ENCODE measurements at places on chromosomes 4 and X.

DNA sequence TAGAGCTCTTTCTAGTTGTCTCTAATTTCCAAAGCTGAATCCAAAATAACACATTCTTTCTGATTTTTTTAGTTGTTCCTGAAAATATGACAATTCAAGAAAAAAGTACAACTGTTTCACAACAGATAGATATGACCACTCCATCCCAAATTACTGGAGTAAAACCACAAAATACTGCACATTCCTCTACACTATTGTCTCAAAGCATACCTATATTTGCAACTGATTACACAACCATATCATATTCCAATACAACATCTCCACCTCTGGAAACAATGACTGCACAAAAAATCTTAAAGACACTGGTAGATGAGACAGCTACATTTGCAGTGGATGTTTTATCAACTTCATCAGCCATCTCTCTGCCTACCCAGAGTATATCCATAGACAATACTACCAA, 43.6 kb downstream of the ADGRG4 start:
- DNase-seq, result no peak

- DNase-seq, result no peak
Measured at GRCh38 chrX:97482666-97483300, 599.1 kb downstream of the RPA4 start.

- no peak for DNase-seq
Measured at GRCh38 chr4:155966731-155967395, 13.2 kb upstream of the CTSO start.

DNA sequence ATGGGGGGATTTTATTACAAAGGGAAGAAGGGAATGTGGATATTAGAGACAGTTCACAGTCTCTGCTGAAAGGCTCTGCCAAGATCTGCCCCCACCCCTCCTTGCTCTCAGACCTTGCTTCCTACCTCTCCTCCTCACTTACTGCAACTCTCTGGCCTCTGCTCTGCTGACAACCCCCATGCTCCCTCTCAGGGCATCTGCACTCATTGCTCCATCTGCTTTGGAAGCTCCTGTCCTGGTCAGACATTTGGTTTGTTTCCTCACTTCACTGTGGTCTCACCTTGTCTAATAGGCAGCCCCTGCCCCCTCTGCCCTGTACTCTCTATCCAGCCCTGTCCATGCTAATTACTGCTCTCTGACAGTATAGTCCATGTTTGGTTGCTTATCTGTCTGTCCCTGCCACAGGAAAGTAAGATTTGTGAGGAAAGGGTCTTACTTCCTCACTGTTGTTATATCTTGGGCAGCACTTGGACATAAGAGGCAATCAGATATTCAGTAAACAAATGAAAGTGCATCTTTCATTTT, 189.3 kb downstream of the PTTG2 start:
- DNase-seq, result no peak

GRCh38 chr4:185015108-185015507, 3.2 kb upstream of the HELT start:
- DNase-seq, result no peak

GRCh38 chr4:143531380-143531779, 17.9 kb downstream of the SMARCA5 start:
- no peak for DNase-seq

DNA sequence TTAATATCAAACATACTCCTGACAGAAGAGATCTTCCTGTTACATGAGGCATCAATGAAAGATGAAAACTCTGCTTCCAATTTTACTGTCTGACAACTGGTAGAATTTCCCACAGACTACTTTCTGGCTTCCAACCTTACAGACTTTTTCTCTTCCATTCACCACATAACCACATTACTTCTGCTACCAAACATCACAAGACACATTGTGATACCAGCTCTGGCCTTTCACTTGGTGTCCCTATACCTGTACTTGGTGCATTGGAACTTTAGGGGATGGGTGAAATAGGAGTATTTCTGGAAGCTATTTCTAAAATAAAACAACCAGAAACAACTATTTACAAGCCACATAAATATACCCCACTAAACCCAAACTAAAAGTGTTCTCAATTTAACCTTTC, 20.5 kb downstream of the AMTN start:
- DNase-seq, result no peak

DNA sequence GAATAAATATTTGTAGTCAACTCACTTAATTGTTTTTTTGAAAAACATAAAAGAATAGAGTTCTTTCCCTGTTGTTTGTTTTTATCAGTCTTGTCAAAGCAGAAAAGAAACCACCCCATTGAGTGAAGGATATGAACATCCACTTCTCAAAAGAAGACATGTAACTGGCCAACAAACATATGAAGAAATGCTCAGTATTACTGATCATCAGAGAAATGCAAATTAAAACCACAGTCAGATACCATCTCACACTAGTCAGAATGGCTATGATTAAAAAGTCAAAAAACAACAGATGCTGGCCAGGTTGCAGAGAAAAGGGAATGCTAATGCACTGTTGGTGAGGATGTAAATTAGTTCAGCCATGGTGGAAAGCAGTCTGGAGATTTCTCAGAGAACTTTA, 326.1 kb upstream of the EMCN start:
- DNase-seq, result no peak

DNA sequence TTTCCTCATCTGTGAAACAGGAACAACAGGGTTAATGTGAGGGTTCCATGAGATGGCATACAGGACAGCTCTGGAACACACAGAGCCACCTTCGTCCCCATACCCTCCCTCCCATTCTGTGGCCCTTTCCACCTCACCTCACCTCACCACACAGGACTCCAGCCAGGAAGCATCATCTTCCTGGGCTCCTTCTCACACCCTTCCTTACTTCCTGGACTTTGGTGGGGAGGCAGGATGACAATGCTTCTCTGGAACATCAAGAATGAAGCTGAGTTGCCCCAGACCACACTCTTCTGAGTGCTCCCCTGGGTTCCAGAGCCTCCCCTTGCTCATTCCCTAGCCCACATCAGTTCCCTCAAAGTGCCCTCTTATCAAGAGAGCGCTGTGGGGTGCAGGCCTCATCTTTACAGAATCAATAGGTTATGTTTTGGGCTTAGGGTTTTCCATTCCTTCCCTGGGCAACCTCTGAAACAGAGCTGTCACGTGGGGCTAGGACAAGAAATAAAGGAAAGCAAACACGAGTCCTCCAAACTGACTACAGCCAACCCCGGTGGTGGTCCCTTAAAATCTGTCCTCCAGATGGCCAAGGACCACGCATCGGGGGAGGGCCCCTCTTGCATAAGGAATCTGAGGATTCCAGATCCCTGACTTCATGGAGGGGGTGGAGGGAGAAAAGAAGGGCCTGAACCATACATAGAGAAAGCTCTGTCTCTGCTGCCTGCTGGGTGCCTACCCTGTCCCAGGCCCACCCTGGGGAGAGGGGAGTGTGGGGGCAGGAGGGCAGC, 74.4 kb upstream of the ATP6AP2 start:
- no peak for DNase-seq

DNA sequence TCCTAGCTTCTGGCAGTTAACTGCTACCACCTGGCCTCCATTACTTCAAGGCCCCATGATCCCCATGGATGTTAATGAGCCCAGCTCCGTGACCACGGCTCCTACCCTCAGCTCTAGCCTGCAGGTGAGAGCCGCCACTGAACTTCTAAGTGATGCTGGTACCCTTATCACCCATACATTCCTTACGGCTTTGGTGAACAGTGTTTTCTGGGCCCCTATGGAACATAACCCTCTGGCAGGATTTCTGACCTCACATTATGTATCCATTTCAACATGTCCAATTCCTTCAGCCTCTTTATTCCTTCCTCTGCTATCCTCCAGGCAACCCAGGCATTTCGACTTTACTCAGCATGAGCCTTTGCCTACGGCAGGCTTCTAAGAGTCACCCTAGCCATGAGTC, 24.6 kb downstream of the PAGE4 start:
- no peak for DNase-seq

- DNase-seq, result no peak
Measured at GRCh38 chrX:116667346-116668134, 204.8 kb upstream of the CT83 start.

DNA sequence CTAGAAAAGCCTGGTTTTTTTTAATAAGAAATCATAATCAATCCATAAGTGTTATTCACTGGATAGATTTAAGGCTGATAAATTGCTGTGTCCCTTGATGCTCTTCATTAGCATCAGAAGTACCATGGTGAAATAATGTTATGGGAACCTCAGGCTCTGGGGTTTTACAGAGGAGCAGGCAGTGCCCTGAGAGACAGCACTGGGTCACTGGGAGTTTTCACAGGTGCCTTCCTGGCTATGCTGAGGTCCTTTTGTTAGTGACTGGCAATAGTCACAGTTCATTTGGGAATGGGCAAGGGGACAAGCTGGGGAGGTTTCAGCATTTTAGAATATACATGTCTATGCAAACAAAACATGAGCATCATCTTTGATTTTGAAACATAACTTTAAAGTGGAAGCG, 38.6 kb downstream of the ANK2 start:
- no peak for DNase-seq

DNA sequence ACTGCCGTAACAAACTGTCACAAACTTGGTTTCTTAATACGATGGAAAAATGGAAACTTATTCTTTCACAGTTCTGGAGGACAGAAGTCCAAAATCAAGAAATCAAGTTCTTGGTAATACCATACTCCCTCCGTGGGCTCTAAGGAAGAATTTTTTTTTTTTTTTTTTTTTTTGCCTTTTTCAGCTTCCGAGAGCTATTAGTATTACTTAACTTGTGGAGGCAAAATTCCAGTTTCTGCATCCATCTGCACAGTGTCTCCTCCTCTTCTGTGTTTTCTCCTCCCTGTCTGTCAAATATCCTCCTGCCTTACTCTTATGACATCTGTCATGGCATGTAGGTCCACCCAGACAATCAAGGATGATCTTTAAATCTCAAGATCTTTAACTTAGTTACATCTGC, 426.6 kb downstream of the SPRY1 start:
- DNase-seq, result no peak

- DNase-seq, result no peak
Measured at GRCh38 chrX:17537723-17538243, 162.8 kb downstream of the NHS start.

DNA sequence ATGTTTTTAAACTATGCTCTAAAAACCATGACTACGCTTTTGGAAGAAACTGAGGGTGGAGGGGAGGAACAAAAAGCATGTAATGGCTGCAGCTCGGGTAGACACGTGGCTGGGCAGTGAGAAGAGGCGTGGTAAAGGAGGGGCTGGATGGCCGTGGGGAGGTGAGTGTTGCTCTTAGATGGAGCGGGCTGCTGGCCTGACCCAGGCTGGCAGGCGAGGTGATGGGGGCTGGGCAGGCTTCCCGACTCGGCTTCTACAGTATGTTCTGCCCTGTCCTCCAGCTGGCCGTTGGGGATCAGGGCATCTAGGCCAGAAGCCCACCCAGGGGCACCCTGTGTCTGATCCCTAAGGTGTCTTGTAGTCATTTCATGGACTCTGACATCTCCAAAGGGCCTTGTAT, 60.7 kb downstream of the EFHC2 start:
- no peak for DNase-seq

- no peak for DNase-seq
Measured at GRCh38 chrX:39162322-39162735, 361.1 kb downstream of the MID1IP1 start.

DNA sequence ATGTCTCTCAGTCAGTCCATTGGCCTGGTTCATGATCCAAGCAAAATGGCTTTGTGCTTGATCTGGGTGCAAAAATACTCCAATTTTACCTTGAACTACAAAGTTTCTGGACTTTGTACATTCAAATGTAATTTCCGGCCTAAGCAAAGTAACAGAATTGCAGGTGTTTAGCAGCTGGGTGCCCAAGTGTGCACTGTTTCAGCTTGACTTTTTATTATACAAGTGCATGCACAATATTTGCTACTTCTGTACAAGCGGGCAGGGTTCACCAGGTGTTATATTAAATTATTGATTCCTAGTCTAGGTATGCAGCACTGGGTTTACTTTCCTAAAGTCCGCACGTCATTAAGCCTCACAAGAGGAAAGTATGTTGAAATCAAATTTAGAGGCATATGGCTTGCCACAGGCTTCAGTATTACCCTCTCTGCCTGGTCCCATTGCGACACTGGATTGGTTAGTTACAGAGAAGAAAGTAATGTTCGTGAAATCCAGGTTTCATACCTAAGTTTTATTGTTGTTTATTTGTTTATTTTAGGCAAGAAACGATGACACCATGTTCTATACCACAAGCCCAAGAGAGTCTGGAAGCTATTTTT, 376.9 kb upstream of the CTSO start:
- DNase-seq, result no peak

GRCh38 chrX:100687546-100687945, 43.5 kb downstream of the SRPX2 start:
- DNase-seq, result no peak

DNA sequence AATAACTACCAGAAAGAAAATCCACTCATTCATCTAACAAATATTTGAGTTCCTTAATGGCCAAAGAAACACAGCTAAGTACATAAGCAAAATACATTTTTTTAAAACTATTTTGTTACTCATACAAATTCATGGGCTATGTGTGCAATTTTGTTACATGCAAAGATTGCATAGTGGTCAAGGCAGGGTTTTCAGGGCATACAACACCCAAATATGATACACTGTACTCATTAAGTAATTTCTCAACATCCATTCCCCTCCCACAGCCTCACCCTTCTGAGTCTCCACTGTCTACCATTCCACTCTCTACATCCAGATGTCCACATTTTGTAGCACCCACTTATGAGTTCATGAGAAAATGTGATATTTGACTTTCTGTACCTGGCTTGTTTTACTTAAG, 58.2 kb downstream of the BRWD3 start:
- DNase-seq, result no peak

GRCh38 chr4:150982557-150983233, 32.4 kb downstream of the LRBA start:
- no peak for DNase-seq

DNA sequence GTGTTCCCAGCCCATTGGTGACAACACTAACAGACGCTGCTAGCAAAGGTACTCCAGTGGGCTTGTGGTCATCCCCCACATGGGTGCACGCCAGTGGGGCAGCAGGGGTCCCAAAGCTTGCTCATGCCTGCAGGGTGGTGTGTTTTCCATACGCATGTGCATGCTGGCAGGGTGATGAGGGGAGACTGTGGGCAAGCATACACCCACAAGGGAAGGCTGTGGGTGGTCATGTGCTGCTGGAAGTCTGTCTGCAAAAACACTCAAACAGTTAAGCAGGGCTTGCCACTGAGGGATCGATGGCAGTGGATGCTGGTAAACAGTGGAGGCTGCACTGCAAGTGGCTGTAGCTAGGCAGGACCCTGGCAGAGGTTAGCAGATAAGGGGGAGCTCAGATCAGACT, 79.9 kb downstream of the FAAH2 start:
- no peak for DNase-seq

DNA sequence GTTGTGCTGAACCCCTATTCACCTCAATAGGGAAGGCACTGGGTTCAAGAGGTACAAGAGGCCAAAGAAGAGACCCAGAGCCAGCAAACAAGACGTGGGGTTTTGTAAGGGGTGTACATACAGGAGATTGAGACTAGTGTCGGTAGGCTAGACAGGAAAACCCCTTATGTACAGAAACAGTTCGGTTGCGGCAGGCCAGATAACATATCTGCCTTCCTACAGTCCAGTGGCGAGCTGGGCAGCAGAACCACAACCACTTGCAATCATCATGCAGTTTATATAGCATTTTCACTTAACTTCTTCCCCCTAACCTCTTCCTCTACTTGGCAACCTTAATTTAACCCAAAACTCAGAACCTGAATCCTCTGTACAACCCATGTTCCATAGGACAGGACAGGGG, 422.2 kb downstream of the PDHA2 start:
- no peak for DNase-seq

Data from GM04503 (cell line).